ENCODE measurements at places on chromosomes 6 and 20. TPM values are rescaled to one million over a fixed set of nuclear protein-coding genes. Genes with fewer than 3 reads are reported as not detected.

The TGM3 gene
- 0.29 TPM for total RNA-seq

The FHL5 gene
- not detected for total RNA-seq

- no peak for DNase-seq
Measured at GRCh38 chr20:584971-585301, 25.2 kb downstream of the TCF15 start.

DNA sequence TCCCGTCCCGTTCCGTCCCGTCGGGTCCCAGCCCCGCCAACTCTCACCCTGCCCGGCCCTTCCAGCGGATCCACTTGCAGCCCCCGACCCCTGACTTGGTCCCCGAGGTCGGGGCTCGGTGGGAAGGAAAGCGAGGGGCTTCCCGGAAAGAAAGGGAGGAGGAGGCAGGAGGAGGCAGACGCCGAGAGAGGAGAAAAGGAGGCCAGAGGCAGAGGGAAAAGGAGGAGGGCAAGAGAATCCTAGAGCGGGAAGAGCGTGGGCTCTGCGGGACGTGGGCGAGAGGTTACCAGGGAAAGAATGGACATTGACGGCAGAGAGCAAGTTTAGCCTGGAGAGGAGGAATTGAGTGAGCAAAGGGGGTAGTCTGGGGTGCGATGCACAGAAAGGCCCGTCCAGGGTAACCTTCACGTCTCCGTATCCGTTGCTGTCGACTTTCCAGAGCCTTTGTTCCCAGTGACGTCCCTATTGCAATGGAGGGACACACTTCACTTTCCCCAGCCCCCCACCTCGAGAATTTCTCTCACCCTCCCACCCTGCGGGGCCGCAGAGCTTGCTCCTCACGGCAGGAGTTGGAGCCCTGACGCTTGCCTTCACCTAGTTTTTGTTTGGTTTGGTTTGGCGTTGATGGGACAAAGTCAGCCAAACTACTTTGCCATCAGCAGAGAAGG, 477 bp upstream of the MOXD1 start:
- DNase-seq: peak; percentile 61
